ENCODE measurements at places on chromosomes 11 and 22.

DNA sequence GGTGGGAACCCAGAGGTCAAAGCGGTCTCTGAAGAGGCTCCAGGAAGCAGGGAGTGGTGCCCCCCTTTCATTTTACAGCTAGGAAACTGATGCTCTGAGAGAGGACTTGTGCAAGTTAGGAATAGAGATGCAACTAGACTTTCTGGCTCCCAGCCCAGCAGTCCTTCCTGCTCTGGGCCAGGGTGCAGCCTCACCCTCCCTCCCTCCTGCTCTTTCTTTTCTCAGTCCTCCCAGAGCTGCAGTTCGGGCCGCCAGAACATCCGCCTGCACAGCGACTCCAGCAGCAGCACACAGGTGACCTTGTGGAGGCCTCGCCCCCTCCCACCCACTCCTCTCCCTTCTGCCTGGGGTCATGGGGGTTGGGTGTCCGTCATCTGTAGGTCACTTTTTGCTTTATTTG lies 51.5 kb downstream of the LHFPL7 start:
- H3K4me1 ChIP-seq = peaks cover 9% of the 10 kb centered on the region
- H3K4me3 ChIP-seq = no peak overlapping the region
- H3K27ac ChIP-seq = peak overlapping the region; percentile 74
- DNase-seq = peak; percentile 79

GRCh38 chr11:87894961-87895360 lies 280.3 kb downstream of the RAB38 start:
- no peak overlapping the region for H3K27ac ChIP-seq
- no peaks in the 10 kb centered on the region for H3K4me1 ChIP-seq
- no peak for DNase-seq
- H3K36me3 ChIP-seq = no peaks in the 10 kb centered on the region
- no peaks in the 10 kb centered on the region for H3K27me3 ChIP-seq
- H3K4me3 ChIP-seq = no peak overlapping the region

DNA sequence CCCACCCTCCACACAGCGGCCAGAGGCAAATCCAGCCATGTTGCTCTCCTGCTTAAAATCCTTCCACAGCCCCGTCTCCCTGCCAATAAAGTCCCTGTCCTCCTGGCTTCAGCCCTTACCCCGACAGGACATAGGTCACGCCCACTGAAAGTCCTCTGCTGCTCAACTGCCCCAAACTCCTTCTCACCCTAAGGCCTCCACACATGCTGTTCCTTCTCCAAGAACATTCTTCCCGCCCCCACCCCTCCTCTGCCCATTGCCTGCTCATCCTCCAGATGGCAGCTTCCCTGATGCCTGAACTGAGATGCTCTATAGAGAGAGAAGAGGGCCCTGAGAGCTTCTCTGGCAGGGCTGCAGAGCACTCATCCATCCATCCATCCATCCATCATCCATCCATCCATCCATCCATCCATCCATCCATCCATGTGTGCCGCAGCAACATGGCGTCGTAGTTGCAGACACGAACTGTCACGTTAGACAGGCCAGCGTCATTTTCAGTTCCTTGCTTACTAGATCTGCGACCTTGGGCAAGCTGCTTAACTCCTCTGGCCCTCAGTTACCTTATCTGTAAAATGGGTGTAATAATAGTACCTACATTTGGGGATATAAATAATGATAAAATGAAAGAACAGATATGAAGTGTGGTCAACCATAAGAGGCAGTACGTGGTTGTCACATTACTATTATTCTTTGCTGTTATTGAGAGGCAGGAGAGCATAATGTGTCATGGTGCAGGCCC lies 9.4 kb downstream of the NPTXR start:
- no peaks in the 10 kb centered on the region for H3K4me1 ChIP-seq
- H3K27ac ChIP-seq = no peak overlapping the region
- peak; percentile 26 for DNase-seq
- no peaks in the 10 kb centered on the region for H3K36me3 ChIP-seq

GRCh38 chr11:69748637-69749036 lies 26.5 kb downstream of the FGF4 start:
- H3K4me1 ChIP-seq = no peaks in the 10 kb centered on the region
- peaks cover 6% of the 10 kb centered on the region for H3K27me3 ChIP-seq
- H3K4me3 ChIP-seq = no peak overlapping the region
- H3K27ac ChIP-seq = no peak overlapping the region
- H3K36me3 ChIP-seq = no peaks in the 10 kb centered on the region
- no peak for DNase-seq

DNA sequence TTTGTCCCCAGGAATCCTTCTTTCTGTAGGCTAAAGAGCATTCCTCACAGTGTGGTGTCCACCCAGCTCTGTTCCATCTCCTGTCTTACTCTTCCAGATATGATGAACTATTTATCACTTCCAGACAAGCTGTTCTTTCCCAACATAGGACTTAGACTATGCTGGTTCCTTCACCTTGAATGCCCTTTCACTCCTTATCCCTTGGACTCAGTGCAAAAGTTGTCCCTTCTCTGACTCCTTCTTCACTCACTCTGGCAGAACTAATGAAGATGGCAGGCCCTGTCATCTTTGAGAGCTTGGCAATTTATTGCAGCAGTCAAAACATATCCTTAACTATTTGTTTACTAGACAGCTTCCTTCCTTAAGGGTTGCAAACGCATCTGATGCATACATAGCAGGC lies 3.5 kb upstream of the OSBP2 start:
- no peak overlapping the region for H3K27ac ChIP-seq
- no peaks in the 10 kb centered on the region for H3K27me3 ChIP-seq
- H3K4me1 ChIP-seq = peaks cover 5% of the 10 kb centered on the region
- no peak for DNase-seq
- no peaks in the 10 kb centered on the region for H3K36me3 ChIP-seq
- no peak overlapping the region for H3K4me3 ChIP-seq

DNA sequence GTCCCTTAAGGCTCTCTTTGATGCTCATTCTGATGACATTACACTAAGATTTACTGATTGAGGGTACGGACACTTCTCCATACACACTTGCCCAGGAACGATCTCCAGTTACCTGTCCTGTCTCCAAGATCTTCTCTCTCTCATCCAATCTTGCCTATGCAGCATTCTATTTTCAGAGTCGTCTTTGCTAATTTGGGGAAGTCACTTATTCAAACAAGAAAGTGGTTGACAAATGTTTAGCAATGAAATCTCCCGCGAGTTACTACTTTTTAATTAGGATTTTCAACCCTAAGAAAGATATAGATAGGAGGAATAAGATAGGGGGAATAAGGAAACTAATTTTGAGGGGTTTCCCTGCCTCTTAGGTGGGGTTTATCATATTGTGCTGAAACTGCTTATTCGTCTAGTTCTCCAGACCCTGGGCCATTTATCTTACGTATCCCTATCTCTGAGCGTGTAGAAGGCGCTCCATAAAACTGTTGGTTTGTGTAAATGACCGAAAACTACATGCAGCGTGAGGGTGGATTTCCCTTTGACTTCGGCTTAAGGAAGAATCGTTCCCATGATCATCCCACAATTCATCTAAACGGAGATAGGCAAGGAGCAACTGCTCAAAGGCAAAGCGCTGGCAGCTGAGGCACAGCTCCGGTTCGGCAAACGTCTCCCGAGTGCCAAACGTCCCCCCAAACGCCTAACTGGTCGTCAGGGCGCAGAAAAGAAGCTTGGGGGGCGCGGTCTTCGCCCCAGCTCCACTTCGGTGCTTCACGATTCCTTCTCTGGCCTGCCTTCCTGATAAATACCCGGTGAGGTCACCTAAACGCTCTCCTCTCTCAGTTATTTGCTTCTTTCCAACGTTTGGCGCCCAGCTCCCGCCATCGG lies 804 bp downstream of the APIP start:
- peak overlapping the region; percentile 78 for H3K4me3 ChIP-seq
- DNase-seq = no peak
- no peaks in the 10 kb centered on the region for H3K27me3 ChIP-seq
- peaks cover 5% of the 10 kb centered on the region for H3K36me3 ChIP-seq

GRCh38 chr11:105975128-105975527 lies 46.9 kb downstream of the MSANTD4 start:
- no peak for DNase-seq
- H3K27ac ChIP-seq = no peak overlapping the region
- H3K4me1 ChIP-seq = no peaks in the 10 kb centered on the region
- no peak overlapping the region for H3K4me3 ChIP-seq
- no peaks in the 10 kb centered on the region for H3K27me3 ChIP-seq

DNA sequence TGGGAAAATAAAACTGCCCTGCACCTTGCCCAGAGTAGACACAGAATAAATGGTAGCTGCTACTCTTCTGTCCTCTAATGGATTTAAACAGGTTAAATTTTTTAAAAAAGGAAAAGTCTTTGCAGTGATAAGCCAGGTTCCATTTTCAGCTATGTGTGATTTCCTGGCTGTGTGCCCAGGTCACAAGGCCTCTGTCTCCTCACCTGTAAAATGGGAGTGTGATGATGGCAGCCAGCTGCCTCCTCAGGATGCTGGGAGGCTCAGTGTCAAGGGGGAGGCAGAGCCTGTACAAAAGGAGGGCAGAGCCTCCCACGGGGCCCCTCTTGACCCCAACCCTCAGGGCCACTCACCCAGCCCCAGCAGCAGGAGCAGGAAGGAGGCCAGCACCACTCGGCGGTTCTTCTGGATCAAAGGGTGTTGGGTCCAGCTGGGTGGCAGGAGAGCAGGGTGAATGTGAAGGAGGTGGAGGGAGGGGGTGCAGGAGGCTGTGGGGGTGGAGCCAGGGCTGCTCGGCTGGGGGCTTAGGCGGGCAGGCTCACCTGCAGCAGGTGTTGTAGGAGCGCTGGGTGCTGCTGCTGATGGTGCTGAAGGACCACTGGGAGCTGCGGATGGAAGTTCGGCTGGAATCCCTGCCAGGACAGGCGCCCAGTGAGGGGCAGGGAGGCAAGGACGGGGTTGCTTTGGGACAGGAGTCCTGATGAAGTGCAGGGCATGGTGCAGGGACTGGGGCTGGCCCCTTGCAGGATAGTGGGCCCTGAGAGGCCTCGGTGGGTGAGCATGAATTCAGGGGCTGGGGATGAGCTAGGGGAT lies 1.9 kb downstream of the TMEM134 start:
- H3K4me3 ChIP-seq = no peak overlapping the region
- no peaks in the 10 kb centered on the region for H3K27me3 ChIP-seq
- no peak overlapping the region for H3K27ac ChIP-seq
- H3K36me3 ChIP-seq = no peaks in the 10 kb centered on the region

- no peaks in the 10 kb centered on the region for H3K36me3 ChIP-seq
- no peak overlapping the region for H3K27ac ChIP-seq
- H3K27me3 ChIP-seq = no peaks in the 10 kb centered on the region
- no peaks in the 10 kb centered on the region for H3K4me1 ChIP-seq
- DNase-seq = no peak
These were observed 94.5 kb downstream of the TRIM29 start for GRCh38 chr11:120043328-120043945.

DNA sequence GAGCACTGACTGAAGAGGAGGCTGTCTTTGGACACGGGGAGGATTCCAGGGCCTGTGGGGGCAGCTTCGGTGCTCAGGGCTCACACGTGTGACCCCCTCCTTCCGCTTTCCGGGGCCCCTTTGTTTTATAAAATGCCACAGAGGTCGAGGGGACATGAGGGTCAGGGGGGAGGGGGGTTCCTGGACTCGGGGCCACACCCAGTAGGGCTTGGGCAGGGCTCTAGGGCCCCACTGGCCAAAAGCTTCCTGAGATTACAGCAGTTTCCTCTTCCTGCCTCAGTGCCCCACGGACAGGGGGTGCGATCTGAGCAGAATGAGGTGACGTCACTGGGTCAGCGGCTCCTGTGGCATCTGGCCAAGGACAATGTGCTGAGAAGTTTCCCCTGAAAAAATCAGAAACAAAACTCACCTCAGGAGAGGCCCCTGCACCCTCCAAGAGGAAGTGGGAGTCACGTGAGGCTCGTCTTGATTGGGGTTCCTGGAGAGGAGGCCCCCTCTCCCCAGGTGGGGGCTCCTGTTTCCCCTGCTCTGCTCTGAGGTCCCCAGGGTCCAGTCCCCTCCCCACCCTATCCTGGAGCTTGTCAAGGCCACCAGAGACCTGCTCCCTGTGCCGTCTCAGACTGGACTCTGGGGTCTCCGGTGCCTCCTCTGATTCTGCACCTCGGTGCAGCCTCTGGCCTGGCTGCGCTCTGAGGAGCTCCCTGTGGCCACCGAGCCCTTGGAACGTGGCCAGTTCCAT lies 6.4 kb upstream of the IFITM3 start:
- peak overlapping the region; percentile 87 for H3K27ac ChIP-seq
- no peaks in the 10 kb centered on the region for H3K36me3 ChIP-seq
- peak; percentile 83 for DNase-seq
- no peaks in the 10 kb centered on the region for H3K27me3 ChIP-seq
- peak overlapping the region; percentile 15 for H3K4me3 ChIP-seq

GRCh38 chr11:39434466-39434865 lies 2025.0 kb downstream of the LRRC4C start:
- H3K27me3 ChIP-seq = no peaks in the 10 kb centered on the region
- H3K27ac ChIP-seq = no peak overlapping the region
- no peaks in the 10 kb centered on the region for H3K4me1 ChIP-seq

DNA sequence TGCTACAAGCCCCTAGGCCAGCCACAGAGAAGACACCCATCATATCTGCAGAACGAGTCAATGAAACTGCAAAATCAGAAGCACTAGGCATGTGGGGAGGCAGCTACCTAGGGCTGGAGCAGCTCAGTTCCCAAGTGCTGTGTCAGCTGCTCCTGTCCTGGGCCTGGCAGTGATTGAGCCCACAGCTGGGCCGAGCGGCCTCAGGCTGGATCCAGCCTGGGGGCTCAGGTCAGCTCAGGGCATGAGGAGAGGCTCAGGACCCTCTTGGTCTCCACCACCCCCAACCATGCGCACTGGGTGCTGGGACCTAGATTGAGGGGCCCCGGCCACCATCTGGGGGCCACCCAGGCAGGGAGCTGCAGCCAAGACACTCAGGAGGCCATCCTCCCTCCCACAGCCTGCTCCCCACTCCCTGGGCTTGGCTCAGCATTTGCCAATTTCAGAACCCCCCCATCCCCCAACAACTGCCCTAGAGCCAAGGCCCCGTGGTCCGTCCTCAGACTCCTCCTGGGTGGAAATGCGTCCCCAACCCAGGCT lies 2.4 kb upstream of the TNNT3 start:
- no peaks in the 10 kb centered on the region for H3K4me1 ChIP-seq
- no peaks in the 10 kb centered on the region for H3K36me3 ChIP-seq
- no peak overlapping the region for H3K4me3 ChIP-seq
- DNase-seq = peak; percentile 56
- no peak overlapping the region for H3K27ac ChIP-seq

GRCh38 chr22:36741204-36741793 lies 34.6 kb downstream of the IFT27 start:
- H3K27ac ChIP-seq = no peak overlapping the region
- no peaks in the 10 kb centered on the region for H3K36me3 ChIP-seq
- no peak overlapping the region for H3K4me3 ChIP-seq
- no peaks in the 10 kb centered on the region for H3K4me1 ChIP-seq
- DNase-seq = peak; percentile 19

DNA sequence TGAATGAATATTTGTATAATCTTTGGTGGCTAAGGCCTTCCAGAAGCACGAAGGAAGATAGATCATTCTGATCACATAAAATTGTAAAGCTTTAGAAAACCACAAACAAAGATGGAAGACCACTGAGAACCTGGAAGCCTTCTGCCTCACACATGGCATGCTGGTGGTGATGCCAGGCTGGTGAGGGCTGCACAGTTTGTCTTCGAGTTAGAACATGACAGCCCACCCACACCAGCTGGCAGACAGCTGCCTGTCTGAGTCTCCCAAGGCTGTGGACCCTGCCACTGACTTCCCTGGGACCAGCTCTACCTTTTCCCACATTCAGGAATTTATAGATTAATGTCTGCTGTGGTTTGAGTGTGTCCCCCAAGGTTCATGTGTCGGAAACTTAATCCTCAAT lies 48.8 kb upstream of the B3GAT1 start:
- H3K27ac ChIP-seq = no peak overlapping the region
- no peak overlapping the region for H3K4me3 ChIP-seq
- DNase-seq = no peak
- no peaks in the 10 kb centered on the region for H3K27me3 ChIP-seq
- H3K36me3 ChIP-seq = no peaks in the 10 kb centered on the region
